Osteocyte (in vitro differentiated cells): ENCODE measurements at places on chromosomes 4 and X.
A peak's percentile ranks its signal among the peaks of the same experiment; 100 is the strongest.

DNA sequence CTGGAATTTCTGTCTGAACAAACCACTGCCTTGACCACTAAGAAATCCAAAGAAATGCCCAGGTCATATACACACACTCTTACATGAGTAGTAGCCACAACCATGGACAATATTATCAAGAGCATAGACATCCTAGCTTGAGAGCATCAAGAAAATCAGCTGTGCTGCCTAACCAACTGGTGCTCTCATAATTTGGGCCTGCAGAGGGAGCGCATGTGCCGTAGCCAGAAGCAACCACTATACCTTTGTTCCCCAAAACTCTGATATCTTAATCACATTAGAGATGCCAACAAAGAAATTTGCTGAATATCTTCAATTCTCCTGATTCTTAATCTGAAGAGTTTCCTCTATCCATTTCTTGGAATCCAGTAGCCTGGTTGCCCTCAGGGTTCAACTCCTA, 163.6 kb downstream of the ZNF674 start:
- no peak for DNase-seq
- no peaks in the 10 kb centered on the region for H3K27me3 ChIP-seq
- H3K4me1 ChIP-seq: peaks cover 4% of the 10 kb centered on the region
- H3K4me3 ChIP-seq: no peak overlapping the region

GRCh38 chr4:148539387-148539786, 97.2 kb upstream of the NR3C2 start:
- DNase-seq: no peak
- H3K4me1 ChIP-seq: no peaks in the 10 kb centered on the region
- no peaks in the 10 kb centered on the region for H3K27me3 ChIP-seq
- no peaks in the 10 kb centered on the region for H3K36me3 ChIP-seq

DNA sequence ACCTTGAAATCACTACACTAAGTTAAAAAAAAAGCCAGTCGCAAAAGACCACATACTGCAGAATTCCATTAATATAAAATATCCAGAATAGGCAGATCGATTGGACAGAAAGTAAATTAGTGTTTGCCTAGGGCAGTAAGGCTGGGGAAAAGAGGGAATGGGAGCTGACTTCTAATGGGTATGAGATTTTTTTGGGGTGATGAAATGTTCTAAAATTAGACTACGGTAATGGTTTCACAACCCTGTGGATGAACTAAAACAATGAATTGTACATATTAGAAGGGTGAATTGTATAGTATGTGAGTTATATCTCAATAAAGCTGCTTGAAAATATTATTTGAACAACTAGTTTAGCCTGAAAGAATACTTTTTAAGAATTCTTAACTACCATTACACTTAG, 6.7 kb upstream of the GPRIN3 start:
- no peak overlapping the region for H3K4me3 ChIP-seq
- no peaks in the 10 kb centered on the region for H3K36me3 ChIP-seq
- no peaks in the 10 kb centered on the region for H3K27me3 ChIP-seq
- DNase-seq: no peak
- H3K4me1 ChIP-seq: no peaks in the 10 kb centered on the region

- no peaks in the 10 kb centered on the region for H3K27me3 ChIP-seq
- H3K4me1 ChIP-seq: no peaks in the 10 kb centered on the region
- H3K4me3 ChIP-seq: no peak overlapping the region
- H3K36me3 ChIP-seq: no peaks in the 10 kb centered on the region
- no peak for DNase-seq
These were observed 333.1 kb upstream of the RASGEF1B start for GRCh38 chr4:81804849-81805248.

DNA sequence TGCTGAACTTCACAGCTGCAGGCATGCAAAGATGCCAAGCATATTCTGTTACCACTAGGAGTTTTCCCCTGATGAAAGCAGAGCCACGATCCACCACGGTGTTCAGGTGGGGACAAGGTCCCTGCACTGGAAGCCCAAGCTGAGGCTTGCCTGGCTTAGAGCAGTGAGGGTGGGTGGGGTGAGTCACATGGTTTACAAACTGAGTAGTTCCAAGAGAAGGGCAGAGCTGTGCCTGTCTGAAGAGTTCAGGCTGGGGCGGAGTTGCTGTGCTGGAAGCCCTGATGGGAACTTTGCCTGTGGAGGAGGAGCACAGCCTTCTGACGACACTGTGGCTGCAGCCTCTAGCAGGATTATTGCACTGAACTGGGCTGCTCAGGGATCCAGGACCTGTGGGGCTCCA, 45.5 kb downstream of the FAM9B start:
- DNase-seq: no peak
- H3K4me3 ChIP-seq: no peak overlapping the region
- no peak overlapping the region for H3K27ac ChIP-seq
- no peaks in the 10 kb centered on the region for H3K4me1 ChIP-seq

DNA sequence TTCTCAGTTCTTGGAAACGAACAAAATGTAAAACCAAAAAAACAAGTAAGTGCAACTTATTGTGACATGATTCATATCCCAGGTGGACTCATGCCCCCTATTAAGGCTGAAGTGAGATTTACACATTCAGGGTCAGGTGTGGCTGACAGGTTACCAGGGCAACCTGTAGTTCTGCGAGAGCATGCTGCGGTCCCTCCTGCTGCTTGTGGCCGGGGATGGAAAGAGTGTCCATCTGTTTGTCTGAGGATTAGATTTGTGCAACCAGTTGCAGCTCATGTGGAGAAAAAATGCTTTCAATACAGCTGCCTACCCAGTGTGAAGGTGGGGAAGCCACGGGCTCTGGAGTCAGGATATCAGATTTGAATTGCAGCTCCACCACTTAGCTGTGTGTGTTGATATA, 78.8 kb downstream of the FAM184B start:
- no peak overlapping the region for H3K4me3 ChIP-seq
- H3K27ac ChIP-seq: no peak overlapping the region
- H3K27me3 ChIP-seq: peaks cover 2% of the 10 kb centered on the region
- peak; percentile 40 for DNase-seq
- H3K4me1 ChIP-seq: no peaks in the 10 kb centered on the region

- H3K4me3 ChIP-seq: no peak overlapping the region
- no peak overlapping the region for H3K27ac ChIP-seq
- H3K27me3 ChIP-seq: peaks cover 12% of the 10 kb centered on the region
- no peak for DNase-seq
- no peaks in the 10 kb centered on the region for H3K4me1 ChIP-seq
These were observed 382.5 kb upstream of the ATOH1 start for GRCh38 chr4:93446038-93446437.
